ENCODE measurements at places on chromosomes 16 and 17. TPM values are rescaled to one million over a fixed set of nuclear protein-coding genes. Genes with fewer than 3 reads are reported as not detected.

DNA sequence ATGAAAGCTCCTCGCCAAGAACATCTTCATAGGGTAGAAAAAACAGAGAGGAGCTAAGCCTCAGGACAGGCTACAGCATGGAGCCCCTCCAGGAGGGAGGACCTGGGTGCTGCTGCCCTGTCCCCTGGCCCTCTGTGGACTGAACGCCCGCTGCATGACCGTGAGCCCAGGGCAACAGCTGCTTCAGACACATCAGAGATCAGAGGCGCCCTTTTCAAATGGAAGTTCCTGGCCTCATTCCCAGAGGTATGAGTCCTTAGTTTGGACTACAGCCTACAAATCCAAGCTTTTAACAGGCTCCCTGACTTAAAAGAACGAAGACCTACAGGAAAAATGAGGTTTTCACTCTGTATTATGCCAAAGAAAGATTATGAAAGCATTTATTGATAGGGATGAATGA, 48.5 kb downstream of the ZNF18 start:
- DNase-seq: no peak

- no peak for DNase-seq
Observed at GRCh38 chr16:53714205-53715022, 10.5 kb downstream of the FTO start.

DNA sequence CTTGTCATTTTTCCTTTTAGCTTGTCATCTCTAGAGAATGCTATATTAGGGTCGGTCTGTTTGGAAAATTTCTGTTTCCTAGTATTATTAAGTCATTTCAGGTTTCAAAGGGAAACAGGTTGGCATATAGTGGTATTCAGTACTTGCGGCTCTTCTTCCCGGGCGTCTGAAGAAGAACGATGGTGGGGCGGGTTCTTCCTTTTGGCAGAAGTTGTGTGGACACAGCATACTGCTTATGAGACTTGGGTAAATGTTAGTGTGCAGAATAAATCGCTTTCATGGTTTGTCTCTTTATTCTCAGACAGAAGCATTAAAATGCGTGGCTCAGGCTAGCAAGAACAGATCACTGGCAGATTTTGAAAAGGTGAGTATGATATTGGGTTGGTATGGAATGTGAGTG, 9.6 kb upstream of the CDK5R1 start:
- DNase-seq: no peak

DNA sequence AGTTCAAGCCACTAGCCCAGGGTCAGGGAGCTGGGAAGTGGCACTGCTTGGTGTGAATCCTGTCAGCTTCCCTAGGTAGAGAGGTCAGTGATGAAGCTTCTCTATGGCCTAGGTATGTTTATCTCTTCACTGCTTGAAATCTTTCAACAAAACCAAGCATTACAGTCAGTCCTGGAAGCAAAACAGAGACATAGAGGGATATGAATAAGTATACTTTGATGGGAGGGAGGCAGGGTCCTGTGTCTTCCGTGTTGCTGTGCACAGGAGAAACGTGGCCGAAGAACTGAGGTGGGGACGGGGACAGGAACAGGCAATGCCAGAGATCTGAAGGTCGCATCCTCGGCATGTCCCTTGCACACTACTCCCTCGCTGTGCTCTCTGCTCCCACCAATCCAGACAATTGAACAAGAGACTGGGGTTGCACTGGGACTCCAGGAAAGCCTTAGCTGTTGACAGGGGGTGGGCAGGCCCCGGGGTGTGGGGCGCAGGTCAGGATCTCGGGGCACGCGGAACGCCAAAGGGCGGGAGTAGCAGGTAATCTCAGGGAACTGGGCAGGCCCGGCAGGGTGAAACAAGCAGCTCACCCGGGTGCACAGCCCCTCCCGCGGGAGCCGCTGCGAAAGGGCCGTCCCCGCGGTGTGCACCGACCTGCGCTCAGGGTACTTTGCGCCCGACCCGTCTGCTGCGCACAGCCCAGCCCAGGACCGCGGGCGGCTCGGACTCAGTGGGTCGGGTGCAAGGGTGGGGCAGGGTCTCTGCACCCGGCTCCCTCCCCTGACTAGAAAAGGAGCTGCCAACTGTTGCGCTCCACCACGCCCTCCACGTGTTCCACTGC, at the start of gene MT1H:
Gene MT1H (plus strand): TSS at position 810 of the 835 bp plus-strand sequence. CDS start 71 bp downstream, outside the sequence.
- peak; percentile 25 for DNase-seq

DNA sequence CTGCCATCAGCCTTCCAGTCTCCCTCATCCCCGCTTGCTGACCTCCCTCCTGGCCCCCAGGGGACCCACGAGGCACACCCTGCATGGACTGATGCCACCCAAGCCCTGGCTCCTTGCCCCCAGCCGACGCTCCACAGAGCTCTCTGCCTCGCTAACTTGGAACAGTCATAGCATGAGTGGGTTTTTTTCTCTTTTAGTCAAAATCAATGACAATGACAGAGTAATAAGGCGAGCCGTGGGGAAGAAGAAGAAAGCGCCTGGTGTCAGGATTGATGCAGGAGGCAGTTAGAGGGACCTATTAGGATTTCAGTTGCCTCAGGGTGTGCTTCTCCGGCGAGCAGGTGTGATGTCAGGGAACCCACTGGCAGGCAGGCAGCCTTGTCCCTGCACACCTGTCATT, 176.3 kb upstream of the TNRC6C start:
- no peak for DNase-seq

DNA sequence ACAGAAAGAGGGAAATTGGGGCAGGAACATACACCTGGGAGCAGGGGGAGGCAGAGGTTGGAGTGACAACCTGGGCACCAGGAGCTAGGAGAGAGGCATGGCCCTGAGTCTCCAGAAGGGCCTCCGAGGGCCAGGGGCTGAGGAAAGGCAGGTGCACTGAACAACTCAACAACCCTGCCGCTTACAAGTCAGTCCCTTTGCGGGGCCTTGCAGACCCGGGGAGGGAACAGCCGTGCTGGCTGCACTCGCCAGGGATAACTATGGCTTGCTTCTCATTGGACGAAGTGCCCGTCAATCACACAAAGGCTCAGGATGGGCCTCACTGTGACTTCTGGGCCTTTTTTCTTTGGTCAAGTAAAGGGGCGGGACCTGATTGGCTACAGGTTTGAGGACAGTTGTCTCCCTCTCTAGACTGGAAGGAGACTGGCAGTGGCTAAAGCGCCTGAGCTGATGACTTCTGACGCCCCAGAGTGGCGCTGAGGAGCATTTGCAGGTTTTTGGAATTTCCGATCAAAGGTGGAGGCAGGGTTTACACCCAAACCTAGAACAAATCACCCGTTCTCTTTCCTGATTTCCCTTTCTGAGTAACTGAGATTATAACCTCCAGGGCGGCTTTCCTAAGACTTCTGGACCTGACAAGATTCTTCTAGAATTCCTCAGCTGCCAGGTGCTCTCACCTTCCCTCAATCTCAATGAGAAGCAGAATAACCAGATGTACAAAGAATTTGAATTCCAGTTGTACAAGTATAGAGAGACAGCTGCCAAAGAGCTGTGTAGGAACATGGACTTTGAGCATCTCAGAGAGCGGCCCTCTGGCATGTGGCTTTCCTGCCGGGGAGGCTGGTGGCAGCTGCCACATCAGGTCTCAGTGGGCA, 27.6 kb upstream of the ST6GALNAC2 start:
- DNase-seq: no peak

DNA sequence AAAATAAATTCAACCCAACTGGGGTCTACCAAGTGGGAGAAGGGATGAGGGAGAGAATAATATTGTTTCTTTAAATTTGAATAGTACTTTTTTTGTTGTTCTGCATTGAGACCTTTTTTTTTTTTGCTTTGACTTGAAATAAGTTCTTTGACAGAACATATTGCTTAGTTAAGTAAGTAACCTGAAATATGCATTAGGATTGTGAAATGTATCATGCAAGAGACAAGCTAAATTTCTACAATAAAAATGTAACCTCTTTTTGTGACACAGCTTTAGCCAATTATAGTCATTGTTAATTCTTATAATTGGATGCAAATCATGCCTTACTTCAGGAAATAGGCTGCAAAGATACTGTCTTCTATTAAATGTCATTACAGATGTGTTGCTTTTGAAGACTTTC, 150.0 kb upstream of the GOT2 start:
- DNase-seq: no peak

- DNase-seq: no peak
Observed at GRCh38 chr17:48840441-48840840, 9.6 kb downstream of the CALCOCO2 start.

DNA sequence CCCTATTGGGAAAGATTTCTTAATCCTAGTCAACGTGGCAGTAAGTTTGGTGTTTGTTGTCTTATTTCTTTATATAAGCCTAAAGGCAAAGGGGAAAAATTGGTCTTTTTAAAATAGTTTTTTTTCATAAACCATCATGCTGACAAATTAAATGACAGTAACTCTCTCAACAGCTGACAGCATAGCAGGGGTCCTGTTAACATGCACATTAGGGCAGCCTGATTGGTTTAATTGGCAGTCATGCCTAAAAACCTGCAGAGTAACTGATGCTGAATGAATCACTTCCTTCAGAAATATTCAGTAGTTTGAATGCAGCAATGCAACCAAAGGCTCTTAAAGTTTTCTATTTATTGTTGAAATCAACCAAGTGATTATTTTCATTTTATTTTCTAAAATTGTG, 85.4 kb downstream of the ITFG1 start:
- DNase-seq: no peak

DNA sequence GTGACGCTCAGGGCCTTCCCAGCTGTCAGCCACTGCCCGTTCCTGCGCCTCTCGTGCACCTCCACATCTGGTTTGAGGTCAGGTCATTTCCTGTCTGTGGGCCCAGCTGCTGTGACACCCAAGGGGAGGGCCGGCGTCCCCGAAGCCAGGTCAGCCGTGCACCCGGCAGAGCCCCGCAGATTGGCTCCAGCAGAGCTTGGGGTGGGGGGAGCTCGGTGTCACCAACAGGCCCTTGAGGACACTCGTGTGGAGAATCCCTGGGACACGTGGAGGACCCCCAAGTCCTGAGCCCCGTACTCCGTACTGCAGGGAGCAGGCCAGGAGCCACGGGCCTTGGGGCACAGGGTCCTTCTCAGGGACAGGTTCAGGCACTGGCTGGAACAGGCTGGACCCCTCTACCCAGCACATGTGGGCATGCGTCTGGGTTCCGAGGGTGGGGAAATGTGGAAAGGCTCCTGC, 4.8 kb downstream of the SPATA2L start:
- DNase-seq: no peak

DNA sequence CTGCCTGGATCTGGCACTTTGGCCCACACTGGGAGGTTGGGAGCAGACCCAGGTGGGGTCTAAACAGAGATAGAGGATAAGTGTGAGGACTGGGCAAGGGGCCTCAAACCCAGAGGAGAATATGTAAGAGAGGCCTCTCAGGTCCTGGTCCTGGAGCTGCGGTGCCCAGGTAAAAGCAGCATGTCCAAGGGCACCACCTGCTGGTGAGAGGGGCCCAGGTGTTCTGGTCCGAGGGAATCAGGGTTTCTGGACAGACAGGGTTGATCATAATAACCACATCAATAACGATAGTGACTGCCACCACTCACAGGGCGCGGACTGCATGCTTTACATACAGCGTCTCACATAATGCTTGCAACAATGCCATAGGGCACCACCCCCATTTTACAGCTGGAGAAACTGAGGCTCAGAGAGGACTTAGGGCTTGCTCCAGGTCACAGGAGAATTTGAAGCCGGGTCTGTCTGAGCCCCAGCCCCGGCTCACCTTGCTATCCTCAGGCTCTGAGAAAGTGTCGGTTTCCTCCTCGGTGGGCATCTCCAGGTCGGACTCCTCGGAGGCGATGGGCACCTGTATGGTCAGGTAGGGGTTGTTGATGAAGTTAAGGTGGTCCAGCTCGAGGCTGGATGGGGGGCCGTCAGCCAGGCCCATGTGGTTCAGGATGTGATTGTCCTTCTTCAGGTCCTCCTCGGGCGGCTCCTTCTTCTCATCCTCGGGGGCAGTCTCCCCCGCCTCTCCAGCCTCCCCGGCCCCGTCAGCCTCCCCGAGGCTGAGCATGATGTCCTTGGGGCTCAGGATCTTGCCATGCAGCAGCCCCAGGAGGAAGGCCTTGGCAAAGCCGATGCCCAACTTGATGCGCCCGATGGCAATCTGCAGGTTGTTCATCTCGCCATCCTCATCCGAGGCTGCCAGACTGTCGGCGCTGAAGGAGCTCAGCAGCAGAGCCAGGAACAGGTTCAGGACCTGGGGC, 19.1 kb upstream of the CD79B start:
- peak; percentile 7 for DNase-seq

DNA sequence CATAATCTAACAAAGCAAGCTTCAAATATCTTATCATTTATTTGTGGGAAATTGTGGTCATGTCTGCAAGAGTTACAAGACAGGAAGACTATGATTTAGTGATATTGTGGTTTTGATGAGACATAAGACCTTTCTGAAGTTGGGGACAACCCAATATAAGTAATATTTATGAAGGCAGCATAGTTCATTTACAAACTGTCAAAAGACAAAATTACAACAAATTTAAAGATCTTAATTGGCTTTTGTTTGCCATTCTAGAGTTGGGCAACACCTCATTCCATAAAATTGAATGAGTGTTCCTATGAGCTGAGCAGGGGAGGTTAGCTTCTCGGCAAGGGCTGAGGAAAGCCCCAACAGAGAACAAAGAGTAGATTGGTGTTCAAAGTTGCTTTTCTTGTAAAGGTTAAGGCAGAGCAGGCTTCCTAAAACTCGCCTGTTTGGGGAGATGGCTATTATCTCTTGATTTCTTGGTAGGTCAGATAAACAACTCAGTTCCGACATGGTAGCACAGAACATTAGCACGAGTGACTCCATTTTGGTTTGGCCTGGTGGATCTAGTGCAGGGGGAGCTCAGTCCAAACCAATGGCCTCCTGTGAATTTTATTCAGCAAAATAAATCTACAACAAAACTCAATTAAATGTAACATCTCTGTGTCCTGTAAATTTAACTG, 10.9 kb upstream of the MMD start:
- peak; percentile 45 for DNase-seq

DNA sequence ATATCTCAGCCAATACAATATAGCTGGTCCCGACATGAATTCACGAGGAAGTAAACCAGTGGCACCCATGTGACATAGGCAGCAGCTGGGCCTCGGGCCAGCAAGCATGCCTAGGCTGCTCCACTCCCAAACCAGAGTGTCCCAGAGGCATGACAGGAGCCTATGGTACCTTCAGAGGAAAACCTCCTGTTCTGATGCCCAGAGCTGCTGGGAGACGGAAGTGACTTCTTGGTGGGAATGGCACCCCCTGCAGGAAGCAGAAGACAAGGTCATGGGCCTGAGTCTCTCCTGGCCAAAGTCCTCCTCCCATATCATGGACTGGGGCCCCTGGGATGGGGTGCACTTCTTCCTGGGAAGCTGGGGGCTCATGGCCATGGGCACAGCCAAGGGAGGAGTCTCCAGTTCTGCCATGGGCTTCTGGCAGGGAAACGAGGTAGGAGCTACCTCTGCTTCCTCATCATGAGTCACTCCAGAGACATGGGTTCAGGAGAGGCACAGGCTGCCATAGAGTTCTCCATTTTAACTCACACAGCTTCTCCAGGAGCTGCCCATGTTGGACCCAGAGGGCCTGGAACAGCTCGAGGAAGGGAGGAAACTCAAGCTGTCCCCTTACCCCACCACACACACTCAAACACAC, 13.4 kb downstream of the FBF1 start:
- no peak for DNase-seq

DOC2B gene
- total RNA-seq: 2.8 TPM

PRR29 gene
- total RNA-seq: 0.17 TPM

SRL gene
- total RNA-seq: not detected

CTF1 gene
- 4.7 TPM for total RNA-seq

KRT36 gene
- total RNA-seq: not detected

FAM117A gene
- total RNA-seq: 3.1 TPM

KRT32 gene
- total RNA-seq: not detected

VAMP2 gene
- 6.2 TPM for total RNA-seq

CACNG1 gene
- not detected for total RNA-seq

SPECC1 gene
- 88.7 TPM for total RNA-seq

Measured in renal cortical epithelial cell (primary cell).